BE2C (cell line): ENCODE measurements at places on chromosomes 4 and X.

DNA sequence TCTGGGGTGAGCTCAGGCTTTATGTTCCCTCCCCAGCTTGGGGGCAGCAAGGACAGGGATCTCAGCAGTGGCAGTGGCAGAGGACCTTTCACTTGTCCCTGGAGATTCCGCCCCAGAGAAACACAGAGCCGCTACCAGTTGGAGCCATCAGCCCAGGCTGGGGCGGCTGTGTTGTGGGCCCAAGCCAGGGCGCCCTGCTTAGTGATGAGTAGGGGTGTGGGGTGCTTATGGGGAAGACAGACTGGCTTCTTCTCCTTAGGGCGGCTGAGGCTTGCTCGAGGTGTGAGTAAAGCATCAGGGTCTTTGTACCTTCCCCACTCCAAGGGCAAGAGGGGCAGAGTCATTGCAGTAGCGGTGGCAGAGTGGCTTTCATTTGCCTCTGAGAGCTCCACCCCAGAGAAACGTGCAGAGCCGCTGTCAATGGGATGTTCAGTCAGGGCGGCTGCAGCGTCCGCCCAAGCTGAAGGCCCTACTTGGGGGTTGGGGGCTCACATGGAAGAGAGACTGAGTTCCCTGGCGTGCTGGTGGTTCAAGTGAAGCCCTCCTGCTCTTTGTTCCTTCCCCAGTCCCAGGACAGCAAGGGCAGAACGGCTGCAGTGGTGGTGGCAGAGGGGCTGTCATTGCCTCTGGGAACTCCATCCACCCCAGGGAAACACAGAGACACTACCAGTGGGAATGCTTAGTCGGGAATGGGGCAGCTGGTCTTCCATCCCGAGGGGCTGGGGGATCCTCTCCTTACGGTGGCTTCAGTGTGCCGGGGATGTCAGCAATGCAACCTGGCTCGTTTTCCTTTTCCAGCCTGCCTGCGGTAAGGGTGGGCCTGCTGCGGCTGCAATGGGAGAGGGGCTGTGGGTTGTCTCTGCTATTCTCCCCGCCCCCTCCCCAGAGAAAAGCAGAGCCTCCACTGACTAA, 2142.5 kb upstream of the TENM3 start:
- no peak for DNase-seq

GRCh38 chr4:39526765-39527295, 409 bp downstream of the UGDH start:
- no peak for DNase-seq

GRCh38 chr4:95204873-95205272, 343.9 kb downstream of the UNC5C start:
- no peak for DNase-seq

- DNase-seq = no peak
These were observed 36.9 kb upstream of the MED14 start for GRCh38 chrX:40772290-40772689.

DNA sequence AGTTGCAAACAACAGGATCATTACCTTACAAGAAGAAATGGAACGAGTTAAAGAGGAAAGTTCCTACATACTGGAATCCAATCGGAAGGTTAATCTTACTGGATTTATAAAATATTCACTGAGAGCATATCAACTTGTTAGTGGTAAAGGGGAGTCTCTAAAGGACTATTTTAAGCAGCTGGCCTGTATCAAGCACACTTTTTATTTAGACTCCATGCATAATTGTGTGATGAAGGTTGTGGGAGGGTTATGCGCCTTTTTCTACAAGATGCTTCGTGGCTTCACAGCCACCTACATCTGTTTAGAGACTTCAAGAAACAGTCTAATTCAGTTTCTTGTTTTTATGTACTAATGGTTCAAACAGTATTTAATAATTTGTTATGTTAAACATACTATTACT, 56.6 kb downstream of the GRSF1 start:
- no peak for DNase-seq

DNA sequence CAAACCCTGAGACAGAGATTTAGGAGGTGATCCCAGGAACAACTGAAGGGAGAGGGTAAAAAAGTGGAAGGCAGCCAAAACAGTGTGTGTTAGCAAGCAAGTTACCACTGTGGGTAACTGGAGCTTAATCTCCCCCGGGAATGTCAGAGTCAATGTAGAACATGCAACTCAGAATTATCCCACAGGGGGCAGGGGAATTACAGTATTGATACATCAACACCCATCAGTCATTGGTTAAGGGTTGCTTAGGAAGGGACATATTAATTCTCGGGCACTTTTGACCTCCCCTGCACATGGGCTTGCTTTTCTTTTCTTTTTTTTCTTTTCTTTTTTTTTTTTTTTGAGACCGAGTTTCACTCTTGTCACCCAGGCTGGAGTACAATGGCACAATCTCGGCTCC, 29.3 kb downstream of the CXorf58 start:
- peak; percentile 11 for DNase-seq
